ENCODE measurements at places on chromosomes 1 and 21.

GRCh38 chr1:55347866-55348265, 132.7 kb upstream of the USP24 start:
- no peak for DNase-seq

GRCh38 chr1:14899686-14900085, 253.9 kb upstream of the TMEM51 start:
- DNase-seq = no peak

DNA sequence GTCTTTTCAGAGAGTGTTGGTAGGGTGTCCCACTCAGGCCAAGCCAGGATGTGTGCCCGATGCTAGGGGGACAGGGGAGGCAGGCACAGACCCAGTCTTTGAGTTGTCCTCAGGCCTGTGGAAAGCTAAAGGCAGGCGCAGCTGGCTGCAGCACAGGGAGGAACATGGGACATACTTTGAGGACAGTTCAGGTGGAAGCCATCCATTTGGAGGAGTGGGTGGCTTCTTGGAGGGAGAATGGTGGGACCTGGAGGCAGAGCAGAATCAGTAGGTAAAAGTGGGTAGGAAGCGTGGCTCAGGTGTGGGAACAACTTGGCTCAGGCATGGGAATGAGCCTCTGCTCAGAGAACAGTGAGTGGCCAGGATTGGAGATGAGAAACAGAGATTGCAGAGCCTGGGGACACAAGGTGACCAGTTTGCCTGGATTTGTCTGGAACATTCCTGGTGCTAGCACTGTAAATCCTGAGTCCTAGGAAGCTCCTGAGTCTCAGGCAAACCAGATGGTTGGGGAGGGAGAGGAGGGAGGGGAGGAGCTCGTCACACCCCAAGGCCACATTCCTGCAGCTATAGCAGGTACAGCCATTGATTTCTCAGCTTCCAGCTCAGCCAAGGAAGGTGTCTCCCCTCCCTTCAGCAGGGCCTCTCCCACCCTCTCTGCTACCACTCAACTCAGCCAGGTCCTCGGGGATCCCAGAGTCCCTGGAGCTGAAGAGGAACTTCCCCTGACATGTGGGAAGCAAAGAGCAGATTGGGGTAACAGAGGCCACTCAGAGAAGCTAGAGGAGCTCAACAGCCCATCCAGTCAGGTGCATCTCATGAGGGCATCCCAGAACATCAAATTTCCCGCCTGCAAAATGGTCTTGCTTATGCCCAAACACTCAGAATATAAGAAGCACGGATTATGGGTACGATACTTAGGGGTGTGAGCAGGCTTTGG, 65.2 kb upstream of the TINAGL1 start:
- no peak for DNase-seq

DNA sequence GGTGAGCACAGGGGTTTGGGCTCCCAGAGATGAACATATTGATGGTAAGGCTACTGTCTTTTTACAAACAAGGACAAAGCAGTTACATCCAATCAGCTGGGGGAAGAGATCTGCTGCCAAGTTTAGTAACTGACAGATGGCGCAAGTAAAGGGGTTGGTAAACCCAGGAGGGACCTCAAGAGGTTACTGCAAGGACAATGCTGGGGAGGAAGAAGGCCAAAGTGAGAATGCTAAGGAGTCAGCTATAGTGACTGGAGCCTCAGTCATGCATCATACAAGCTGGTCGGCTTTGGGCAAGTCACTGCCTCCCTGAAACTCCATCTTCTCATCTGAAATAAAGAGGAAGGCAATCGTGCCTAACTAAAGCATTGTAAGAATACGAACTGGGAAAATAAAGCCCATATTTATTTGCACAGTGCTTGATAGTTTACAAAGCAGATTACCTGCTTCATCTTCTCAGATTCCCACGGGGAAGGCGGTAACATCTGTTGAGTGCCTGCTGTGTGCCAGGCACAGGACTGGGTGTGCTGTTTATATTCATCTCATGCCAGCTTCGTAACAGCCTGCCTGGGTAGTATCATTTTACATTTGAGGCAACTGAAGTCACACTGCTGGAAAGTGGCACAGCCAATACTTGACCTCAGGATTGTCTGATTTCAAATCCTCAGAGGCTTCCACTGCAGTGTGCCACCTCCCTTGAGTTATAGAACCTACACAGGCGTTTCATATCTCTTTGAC, 114.8 kb downstream of the BEND5 start:
- no peak for DNase-seq

GRCh38 chr1:203287109-203287893, 18.0 kb upstream of the BTG2 start:
- no peak for DNase-seq

DNA sequence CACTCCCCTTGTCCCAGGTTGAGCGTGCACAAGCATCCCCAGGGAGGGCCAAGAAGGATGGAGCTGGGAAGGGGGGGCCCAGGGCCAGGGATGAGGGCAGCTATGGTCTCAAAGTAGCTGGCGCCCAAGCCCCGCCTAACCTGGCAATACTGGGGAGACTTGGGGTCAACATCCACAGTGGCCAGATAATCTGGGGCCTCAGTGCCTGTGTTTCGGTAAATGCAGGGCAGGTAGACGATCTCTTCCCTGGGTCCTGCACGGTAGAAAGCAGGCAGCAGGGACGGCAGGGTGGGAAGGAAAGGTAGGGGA, 3.2 kb downstream of the SELENBP1 start:
- DNase-seq = no peak

DNA sequence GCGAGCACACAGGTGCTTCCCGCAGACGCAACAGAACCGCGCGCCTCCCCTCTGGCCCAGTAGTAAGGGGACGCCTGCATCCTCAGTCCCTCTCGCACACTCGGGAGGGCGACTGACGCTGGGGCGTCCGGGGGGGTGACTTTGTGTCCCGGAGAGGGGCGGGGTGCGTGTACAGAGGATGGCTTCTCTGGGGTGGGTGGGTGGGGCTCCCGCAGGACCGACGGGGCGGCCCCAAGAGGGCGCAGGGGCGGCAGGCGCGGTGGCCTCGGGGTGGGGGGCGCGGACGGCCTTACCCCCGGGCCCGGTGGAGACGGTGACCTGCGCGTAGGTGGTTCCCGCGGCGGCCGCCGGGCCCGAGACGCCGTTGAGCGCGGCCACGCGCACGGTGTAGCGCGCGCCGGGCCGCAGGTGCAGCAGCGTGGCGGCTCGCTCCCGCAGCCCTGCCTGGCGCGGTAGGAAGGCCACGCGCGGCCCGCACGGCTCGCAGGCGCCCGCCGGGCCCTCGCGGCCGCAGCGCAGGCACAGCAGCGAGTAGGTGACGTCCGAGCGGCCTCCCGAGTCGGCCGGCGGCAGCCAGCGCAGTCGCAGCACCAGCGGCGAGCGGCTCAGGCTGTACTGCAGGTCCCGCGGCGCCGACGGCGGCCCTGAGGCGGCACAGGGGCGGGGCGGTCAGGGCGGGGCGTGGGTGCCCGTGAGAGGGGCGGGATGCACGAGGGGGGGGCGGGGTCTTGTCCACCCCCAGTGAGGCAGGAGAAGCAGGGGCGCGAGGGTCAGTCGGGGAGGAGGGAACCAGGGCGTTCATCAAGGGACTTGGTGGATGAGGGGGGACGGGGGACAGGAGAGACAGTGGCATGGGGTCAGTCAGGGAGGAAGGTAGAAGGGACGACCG, 12.1 kb downstream of the EPHA10 start:
- DNase-seq = no peak

DNA sequence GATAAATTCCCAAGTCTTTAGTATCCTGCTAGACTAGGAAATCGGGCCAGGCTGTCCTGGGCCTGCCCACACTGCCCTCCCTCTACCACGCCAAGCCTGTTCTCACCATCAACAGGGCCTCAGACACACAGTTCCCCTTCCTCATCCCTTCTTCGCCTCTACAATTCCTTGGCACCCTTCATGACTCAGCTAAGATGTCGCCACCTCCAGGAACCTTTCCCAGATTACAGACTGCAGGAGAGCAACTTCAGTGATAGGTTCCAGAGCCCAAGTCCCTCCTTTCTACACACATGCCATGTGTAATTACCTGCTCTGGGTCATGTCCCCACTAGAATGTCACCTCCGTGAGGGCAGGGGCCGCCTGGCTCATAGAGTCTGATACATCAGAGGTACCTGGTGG, 3.3 kb downstream of the RIMS3 start:
- DNase-seq = no peak

- no peak for DNase-seq
These were observed 6.9 kb upstream of the GPR153 start for GRCh38 chr1:6267686-6268322.

DNA sequence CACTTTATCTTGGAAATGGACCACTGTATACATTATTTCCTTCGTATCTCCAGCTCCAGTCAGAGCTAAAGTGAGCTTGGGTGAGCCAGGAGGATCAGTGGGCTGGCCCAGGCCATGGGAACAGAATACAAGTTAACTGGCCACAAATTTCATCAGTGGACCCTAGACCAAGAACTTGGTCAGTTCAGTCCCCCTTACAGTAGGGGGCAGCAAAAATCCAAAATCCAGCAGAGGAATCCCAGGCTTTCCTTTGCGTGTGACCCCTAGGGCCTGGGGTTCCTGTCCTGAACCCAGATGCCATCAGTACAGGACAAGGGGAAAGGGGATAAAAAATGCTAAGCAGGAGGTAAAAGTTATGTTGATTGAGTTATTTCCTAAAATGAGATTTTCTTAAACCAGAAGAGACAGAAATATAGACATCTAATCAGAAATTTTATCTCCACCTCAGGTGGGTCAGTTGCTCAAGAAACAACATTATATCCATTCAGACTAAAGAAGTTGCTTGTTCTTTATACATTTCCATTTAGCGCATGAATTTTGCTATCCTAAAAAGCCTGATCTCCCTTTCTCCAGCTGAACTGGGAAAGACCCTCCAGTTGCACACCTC, 24.1 kb upstream of the LCE5A start:
- no peak for DNase-seq

DNA sequence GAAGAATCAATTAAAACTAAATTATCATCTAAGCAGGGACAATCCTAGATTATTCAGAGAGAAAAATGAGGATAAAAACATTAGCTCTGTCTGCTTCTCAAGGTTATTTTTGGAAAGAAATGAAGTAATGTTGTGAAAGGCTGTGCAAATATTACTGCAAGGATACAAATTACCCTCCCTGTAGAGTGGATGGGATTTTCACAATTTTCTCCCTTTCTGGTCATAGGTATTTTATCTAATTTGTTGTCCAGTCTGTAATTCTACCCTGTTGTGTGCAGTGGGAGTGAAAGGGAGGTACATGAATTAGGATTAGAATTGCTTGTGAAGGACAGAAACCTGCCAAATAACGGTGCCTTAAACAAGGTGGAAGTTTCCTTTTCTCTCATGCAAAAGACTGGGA, 54.7 kb downstream of the MAP3K7CL start:
- DNase-seq = no peak

DNA sequence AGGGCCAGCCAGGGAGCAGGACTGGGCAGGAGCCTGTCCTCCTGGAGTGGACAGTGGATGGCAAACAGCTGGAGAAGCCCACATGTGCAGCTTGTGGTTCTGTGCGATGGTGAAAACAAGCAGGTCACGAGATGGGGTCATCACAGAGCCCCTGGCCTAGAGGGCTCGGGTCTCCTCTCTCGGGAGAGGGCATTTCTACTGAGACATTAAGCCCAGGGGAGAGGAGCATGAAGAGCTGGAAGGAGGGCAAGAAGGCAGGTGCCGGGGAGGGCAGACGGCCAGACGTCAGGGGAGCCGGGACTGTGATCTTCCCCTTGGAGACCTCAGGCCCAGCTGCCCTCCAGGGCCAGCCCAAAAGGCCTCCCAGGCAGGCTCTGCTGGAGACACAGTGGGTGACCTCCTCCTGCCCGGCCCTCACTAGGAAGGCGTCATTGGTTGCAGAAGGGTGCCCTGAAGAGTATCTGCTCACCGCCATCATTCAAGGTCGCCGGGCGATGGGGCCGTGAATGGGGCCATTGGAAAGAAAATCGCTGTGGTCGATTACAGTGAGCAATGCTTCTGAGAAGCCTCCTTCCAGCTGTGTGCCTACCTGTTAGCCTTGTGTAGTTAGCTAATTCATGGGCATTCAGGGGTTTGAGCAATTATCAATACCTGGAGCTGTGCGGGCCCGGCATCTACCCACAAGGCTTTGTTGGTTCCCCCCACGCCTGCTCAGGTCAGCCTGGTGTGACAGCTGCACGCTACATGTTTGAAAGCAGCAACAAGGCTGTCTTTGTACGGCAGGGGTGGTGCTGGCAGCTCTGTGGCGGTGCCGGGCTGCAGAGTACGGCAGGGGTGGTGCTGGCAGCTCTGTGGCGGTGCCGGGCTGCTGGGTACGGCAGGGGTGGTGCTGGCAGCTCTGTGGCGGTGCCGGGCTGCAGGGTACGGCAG, 72.3 kb upstream of the ACTRT2 start:
- DNase-seq = no peak

GRCh38 chr1:90707363-90707710, 9.8 kb downstream of the BARHL2 start:
- no peak for DNase-seq

GRCh38 chr1:10155087-10155712, 55.2 kb upstream of the KIF1B start:
- DNase-seq = no peak

DNA sequence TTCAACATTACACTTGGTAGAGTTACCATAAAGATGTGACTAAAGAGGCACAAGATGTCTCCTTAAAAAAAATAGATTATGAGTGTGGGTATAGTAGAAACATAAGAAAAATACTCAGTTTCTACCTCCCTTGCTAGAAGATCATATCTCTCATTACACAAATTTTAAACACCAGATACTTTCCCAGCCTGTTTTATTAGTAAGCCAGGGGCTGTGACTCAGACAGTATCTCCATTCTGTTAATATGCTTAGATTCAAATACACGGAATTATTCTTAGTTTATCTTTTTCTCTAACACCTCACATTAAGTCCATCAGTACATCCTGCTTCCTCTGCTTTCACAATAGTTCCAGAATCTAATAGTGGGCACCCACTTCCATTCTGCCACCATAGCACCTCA, 561.8 kb upstream of the ADAMTS5 start:
- DNase-seq = no peak

DNA sequence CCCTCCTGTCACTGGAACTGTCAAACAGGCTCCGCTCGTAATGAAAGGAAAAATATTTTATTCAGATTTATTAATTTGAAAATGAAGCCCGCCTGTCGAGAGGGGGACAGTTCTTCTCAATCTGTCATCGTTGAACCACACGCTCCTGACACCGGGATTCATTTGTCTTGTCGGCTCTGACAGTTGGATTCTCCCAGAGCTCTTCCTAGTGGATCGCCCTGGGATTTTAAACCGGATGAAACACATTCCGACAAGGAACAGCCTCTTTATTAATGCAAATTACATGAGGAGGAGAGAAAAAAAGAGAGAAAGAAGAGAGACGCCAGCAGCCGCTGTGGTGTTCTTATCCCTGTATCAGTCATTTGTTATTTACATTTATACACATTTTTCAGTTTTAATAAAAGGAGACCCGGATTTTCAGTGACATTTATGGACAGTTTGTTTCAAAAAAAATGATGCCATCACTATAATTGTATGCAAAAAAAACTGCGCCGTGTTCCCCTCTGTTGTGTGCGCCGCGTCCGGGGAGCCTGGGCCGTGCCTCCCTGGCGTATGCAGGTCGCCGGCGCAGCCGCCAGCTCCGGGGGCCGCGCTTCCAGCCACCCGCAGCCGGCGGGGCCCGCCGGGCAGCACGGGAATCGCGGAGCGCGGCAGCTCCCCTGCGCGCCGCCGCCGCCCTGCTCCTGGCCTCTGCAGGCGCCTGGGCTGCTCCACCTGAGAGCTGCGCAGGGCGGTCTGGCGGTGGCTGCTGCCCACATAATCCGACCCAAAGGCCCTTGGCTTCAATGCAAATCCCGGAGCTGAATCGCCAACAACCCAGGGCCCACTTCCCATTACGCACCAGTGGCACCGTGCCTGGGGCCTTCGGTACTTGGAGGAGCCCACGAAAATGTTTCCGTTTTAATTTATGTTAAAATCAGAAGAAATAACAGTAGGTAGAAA, 237.9 kb upstream of the PBX1 start:
- DNase-seq = no peak
